ENCODE measurements at places on chromosomes 7 and 10.

DNA sequence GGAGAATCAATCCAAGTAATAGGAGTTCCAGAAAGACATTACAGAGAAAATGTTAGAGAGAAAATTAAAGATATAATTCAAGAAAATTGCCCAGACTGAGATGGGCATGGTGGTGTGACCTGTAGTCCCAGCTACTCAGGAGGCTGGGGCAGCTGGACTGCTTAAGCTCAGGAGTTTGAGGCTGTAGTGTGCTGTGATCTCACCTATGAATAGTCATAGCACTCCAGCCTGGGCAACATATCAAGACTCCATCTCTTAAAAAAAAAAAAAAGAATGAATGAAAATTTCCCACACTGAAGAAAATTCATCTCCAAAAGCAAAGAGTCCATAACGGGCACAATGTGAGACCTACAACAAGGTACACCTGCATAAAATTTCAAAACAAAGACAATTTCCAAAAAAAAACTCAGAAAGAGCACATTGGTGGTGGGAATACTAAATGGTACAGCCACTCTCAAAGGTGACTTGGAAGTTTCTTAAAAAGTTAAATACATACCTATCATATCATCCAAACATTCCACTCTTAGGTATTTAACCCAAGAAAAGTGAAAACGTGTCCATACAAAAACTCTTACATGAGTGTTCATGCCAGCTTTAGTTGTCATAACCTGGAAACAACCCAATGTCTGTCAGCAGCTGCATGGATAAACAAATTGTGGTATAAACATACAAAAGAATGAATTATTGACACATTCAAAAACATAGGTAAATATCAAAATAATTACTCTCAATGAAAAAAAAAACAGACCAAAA is 6.9 kb upstream of the RGS10 start:
- peaks cover 7% of the 10 kb centered on the region for H3K27me3 ChIP-seq
- no peaks in the 10 kb centered on the region for H3K4me1 ChIP-seq
- H3K36me3 ChIP-seq = no peaks in the 10 kb centered on the region

DNA sequence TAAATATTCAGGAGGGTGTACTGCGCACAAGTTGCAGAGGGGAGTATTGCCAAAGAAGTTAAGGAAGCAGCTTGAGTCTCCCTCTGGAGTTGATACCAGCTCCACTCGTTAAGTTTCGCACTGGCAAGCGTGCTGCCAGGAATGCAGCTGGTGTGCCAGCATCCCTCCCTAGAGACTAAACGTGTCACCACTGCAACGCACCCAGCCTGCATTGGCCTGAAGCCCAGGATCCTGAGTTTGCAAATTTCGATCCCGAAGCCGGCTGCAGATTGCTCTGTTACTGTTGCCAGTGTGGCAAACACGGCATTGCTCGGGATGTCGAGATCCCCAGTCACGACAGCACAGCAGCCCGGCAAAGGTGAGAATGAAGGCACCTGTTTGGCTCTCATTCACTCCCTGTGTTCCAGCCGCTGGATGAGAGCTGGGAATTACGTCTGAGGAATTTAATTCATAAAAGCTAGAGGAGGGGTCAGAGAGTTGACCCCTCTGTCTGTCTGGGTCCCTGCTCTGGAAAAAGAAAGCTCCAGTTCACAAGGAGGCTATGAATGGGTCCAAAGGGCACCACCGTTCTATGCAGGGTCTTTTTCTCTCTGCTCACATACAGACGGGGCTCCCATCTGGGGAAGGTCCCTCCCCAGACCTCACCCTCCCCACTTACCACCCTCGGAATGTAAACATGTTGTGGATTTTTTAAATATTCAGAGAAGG is 61.0 kb downstream of the NRP1 start:
- H3K27me3 ChIP-seq = peaks cover 8% of the 10 kb centered on the region
- H3K4me1 ChIP-seq = no peaks in the 10 kb centered on the region
- no peak overlapping the region for H3K4me3 ChIP-seq
- no peak overlapping the region for H3K27ac ChIP-seq
- no peak for DNase-seq

DNA sequence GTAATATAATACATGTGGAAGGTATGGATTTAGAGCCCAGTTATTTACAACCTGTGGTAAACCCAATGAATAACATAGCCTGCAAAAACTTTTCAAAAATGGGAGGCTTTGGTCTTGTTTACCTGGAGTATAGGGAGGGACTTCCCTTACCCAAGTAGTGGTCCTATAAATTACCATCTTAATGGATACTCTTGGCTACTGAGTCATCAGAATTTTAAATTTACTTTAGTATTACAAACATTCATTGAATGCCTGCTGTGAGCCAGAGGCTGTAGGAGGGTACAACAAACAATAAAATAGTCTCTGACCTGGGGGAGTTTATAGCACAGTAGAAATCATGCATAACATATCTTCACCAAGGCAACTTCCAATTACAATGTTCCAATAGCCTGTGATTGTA is 365.1 kb downstream of the BBS9 start:
- H3K27me3 ChIP-seq = no peaks in the 10 kb centered on the region
- no peaks in the 10 kb centered on the region for H3K4me1 ChIP-seq
- H3K27ac ChIP-seq = no peak overlapping the region
- no peaks in the 10 kb centered on the region for H3K36me3 ChIP-seq
- no peak for DNase-seq
- no peak overlapping the region for H3K4me3 ChIP-seq

DNA sequence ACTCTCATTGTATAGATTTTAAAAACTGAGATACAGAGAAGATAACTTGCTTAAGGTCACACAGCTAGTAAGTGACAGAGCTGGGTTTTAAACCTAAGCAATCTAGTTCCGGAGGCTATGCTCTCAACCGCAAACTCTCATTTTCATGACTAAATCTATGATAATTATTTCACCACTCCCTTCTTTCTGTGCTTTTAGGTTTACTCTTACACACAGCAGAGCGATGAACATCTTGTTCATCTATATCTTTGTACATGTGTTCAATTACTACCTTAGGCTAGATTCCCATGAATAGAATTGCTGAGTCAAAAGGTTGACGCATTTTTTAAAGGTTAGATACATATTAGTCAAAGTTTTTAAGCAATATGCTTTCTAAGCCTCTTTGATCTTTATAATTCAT is 154.8 kb downstream of the CHN2 start:
- no peak overlapping the region for H3K4me3 ChIP-seq
- H3K27ac ChIP-seq = no peak overlapping the region
- H3K36me3 ChIP-seq = no peaks in the 10 kb centered on the region
- H3K27me3 ChIP-seq = no peaks in the 10 kb centered on the region
- DNase-seq = no peak

GRCh38 chr7:130831817-130832481 is 97.9 kb upstream of the KLF14 start:
- no peaks in the 10 kb centered on the region for H3K4me1 ChIP-seq
- H3K27ac ChIP-seq = no peak overlapping the region
- DNase-seq = no peak
- no peaks in the 10 kb centered on the region for H3K36me3 ChIP-seq
- H3K27me3 ChIP-seq = peaks cover 8% of the 10 kb centered on the region
